ENCODE measurements at places on chromosomes 13 and 19.

GRCh38 chr13:31968473-31968872 lies 63.1 kb upstream of the FRY start:
- no peak for DNase-seq

GRCh38 chr13:38947054-38947453 lies 43.6 kb downstream of the STOML3 start:
- no peak for DNase-seq

DNA sequence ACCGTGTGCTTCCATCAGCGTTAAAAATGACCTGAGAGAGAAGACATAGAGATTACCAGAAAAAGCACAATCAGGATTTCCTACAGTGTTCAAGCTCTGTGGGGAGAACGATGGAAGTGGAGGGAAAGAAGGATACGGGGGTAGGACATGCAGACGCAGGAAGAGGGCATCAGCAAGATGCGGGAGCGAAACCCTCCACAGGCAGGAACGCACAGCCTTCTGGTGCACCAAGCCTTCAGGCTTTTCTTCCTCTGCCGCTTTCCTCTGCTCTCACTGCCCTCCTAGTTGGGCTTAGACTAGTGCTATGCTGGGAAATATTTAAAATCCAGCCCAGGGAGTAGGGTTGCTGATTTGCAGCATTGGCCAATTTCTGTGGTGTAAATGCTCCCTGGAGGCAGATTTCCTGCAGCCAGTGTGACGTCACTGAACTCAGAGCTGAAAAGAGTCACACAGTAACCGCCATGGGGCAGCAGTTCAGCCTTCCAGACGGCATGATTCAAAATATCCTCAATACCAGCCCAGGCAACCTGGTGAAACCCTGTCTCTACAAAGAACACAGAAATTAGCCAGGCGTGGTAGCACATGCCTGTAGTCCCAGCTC lies 205.1 kb upstream of the SOX1 start:
- no peak for DNase-seq

GRCh38 chr13:63737418-63737817 lies 2321.8 kb upstream of the PCDH20 start:
- DNase-seq, result no peak

GRCh38 chr13:100809129-100809390 lies 134.5 kb upstream of the TMTC4 start:
- no peak for DNase-seq

- no peak for DNase-seq
Observed at GRCh38 chr13:61850794-61851193, 435.1 kb upstream of the PCDH20 start.

GRCh38 chr13:48175185-48175584 lies 57.8 kb upstream of the ITM2B start:
- DNase-seq, result no peak
